ENCODE measurements at places on chromosomes 1 and 21.

DNA sequence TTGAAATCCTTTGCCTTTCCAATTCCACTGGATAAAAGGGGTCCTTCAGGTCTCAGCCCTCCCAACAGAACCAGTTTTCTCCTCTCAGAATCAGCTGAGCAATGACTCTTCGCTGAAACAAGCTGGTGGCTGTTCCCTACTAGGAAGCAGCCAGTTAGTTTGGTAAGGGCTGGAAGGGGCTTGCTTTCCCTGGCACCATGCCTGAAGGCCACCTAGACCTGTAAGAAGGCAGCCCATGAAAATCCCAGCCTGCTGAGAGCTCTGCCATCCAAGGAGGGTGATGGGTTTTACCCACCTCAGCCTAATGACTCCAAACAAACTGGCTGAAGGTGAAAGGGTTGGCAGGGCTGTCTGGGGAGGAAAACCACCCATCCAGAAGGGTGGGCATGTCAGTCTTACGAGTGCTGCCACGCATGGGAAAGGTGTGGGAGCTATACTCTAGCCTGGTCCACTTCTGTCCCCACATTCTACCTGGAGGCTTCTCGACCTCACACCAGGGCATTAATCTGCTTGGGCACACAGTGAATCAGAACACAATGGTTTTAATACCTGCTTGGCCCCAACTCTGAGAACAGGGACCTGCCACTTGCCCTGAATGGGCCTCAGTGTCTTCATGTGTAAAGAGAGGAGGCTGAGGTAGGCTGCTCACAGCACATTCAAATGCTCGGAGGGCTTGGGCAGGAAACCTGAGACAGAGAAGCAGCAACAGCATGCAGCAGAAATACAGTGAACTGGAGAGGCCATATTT is 53.0 kb downstream of the CD46 start:
- H3K4me1 ChIP-seq, result peaks cover 26% of the 10 kb centered on the region
- H3K27ac ChIP-seq, result peak overlapping the region; percentile 92
- H3K27me3 ChIP-seq, result no peaks in the 10 kb centered on the region
- H3K4me3 ChIP-seq, result peak overlapping the region; percentile 12
- DNase-seq, result no peak
- H3K36me3 ChIP-seq, result peaks cover 87% of the 10 kb centered on the region

DNA sequence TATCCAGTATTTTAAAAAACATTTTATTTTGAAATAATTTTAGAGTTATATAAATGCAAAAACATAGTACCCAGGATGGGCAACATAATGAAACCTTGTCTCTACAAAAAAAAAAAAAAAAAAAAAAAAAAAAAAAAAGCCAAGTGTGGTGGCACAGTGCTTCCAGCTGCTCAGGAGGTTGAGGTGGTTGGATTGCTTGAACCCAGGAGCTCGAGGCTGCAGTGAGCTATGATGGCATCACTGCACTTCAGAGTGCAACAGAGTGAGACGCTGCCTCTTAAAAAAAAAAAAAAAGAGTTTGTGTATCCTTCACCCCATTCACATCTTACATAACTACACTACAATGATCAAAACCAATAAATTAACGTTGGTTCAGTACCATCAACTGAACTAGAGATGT is 115.6 kb upstream of the KIF26B start:
- H3K36me3 ChIP-seq, result no peaks in the 10 kb centered on the region
- no peak for DNase-seq
- H3K27me3 ChIP-seq, result no peaks in the 10 kb centered on the region
- H3K4me3 ChIP-seq, result no peak overlapping the region
- no peak overlapping the region for H3K27ac ChIP-seq
- H3K4me1 ChIP-seq, result no peaks in the 10 kb centered on the region

DNA sequence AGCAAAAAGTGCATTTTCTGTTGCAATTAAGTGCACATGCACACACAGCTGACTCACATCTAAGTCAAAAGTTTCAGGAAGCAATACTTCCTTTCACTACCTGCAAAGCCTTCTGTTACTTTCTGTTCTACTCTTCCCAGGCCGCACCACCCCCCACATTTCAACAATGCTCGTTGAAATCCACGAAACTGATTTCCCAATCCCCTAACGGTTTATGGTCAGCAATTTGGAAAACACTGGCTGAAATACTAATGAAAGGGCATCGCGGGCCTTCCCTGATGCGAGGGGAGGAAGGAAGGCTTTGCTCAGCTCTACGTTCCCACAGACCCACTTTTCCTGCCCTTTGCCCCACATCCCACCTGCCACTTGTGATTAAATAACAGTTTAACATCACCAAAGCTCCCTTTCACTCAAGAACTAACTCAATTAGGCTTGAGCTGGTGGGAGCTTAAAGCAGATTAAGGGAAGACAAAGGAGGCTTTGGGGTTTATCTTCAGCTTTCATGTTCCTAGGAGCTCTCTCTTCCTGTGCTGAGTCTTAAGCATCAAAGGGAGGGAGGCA is 243.2 kb upstream of the RAB4A start:
- H3K4me3 ChIP-seq, result no peak overlapping the region
- no peaks in the 10 kb centered on the region for H3K27me3 ChIP-seq
- DNase-seq, result no peak
- H3K27ac ChIP-seq, result peak overlapping the region; percentile 14
- peaks cover 6% of the 10 kb centered on the region for H3K4me1 ChIP-seq

DNA sequence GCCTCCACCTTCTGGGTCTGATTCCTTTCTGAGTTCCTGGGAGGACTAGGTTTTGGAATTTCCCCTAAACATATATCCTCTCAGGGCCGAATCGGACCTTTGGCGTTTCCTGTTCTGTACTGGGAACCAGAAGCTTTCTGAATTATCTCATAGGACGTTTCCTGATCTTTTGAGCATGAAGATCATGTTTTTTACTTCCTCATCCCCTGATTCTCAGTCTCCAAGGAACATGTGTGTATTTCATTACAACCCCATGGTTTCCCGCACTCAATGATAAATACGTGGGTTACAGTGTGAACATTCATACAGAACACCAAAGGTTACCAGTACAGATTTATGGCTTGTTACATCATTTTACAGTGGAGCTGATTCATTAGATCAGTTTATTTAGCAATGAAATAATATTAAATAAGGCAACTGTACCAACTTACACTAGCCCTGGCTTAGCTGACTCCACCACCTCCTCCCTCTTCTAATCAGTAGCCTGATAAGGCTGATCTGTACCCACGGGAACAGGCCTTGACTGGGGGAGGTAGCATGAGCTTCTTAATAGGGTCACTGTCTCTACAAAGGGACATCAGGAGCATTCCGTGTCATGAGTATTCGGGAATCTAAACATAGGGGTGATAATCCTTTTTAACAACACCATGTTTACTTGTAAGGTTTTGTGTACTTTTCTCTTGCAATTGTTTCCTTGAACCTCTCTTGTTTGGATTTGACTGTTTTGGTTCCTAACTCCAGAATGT is 57.8 kb upstream of the ERRFI1 start:
- peak overlapping the region; percentile 35 for H3K27ac ChIP-seq
- no peak overlapping the region for H3K4me3 ChIP-seq
- no peak for DNase-seq
- H3K4me1 ChIP-seq, result peaks cover 1% of the 10 kb centered on the region

- peak overlapping the region; percentile 74 for H3K27ac ChIP-seq
- no peaks in the 10 kb centered on the region for H3K27me3 ChIP-seq
- H3K36me3 ChIP-seq, result no peaks in the 10 kb centered on the region
- H3K4me1 ChIP-seq, result peaks cover 9% of the 10 kb centered on the region
- DNase-seq, result no peak
Observed at GRCh38 chr1:197774466-197775281, 606 bp downstream of the DENND1B start.

DNA sequence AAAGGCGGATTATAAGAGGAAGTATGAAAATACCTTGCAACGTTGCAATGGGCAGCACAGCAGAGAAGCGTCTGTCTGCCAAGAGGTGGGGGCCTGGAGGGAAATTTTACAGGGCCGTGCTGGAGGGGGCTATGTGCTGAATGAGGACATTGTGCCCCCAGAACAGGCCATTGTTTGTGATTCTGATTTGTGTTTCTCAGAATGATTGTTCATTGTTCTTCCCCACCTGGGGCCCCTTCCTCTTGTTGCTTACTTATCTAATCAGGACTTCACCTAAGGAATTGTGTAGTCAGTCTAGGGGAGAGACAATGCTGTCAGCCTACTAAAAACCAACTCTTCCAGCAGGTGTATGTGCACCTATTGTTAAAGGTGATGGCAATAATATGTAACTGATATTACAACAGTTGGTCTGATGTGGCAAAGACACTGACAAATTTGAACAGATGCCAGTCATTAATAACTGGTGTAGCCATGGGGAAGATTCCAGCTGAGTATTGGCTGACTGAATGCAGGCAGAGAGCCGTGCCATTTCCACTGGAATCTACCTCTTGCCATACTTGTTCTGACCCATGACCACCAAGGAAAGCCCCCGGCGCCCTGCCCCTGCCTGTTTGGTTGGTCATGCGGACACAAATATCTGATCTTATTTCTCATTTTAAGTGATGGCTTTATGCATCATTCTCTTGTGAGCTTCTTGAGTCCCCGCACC is 45.2 kb upstream of the PSEN2 start:
- H3K27ac ChIP-seq, result no peak overlapping the region
- H3K4me3 ChIP-seq, result no peak overlapping the region
- no peaks in the 10 kb centered on the region for H3K27me3 ChIP-seq

GRCh38 chr1:229378586-229379367 is 35.9 kb upstream of the CCSAP start:
- no peaks in the 10 kb centered on the region for H3K4me1 ChIP-seq
- no peak for DNase-seq
- H3K36me3 ChIP-seq, result no peaks in the 10 kb centered on the region
- no peak overlapping the region for H3K4me3 ChIP-seq
- H3K27me3 ChIP-seq, result no peaks in the 10 kb centered on the region

GRCh38 chr1:156128654-156129597 is 14.4 kb downstream of the LMNA start:
- no peak for DNase-seq
- peaks cover 62% of the 10 kb centered on the region for H3K4me1 ChIP-seq
- no peaks in the 10 kb centered on the region for H3K27me3 ChIP-seq
- H3K27ac ChIP-seq, result peak overlapping the region; percentile 97
- peaks cover 36% of the 10 kb centered on the region for H3K36me3 ChIP-seq
- H3K4me3 ChIP-seq, result peak overlapping the region; percentile 93

DNA sequence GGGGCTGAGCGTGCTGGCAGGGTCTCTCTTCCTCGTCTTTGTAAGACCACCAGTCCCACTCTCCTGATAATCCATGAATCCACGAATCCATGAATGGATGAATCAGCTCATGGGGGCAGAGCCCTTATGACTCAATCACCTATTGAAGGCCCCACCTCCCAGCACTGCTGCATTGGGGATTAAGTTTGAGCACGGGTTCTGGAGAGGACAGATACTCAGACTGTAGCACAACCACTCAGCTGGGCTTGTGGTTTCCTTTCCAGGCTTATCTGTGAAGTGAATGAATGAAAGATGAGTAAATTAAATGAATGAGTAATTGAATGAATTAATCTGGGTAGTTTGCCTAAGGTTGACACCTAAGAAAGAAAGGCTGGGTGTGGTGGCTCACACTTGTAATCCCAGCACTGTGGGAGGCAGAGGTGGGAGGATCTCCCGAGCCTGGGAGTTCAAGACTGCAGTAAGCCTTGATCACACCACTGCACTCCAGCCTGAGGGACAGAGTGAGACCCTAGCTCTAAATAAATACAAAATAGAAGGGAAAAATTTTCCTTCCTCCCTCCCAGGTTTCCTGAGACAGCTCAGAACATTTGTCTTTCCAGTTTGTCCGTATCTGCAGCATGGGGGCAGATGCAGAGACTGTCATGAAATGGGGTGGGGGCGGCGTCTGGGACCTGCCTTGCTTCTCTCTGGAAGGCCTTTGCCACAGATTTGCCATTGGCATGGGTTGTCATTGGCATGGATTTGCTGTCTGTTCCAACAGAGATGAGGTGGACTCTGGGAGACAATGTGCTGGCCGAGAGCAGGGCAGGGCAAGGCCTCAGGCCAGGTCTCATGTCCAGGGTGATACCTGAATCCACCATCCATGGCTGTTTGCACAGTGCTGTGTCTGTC is 187.7 kb upstream of the C1orf174 start:
- no peak overlapping the region for H3K4me3 ChIP-seq
- H3K27ac ChIP-seq, result no peak overlapping the region
- no peaks in the 10 kb centered on the region for H3K27me3 ChIP-seq

GRCh38 chr1:170530972-170531757 is 801 bp upstream of the GORAB start:
- H3K4me1 ChIP-seq, result peaks cover 5% of the 10 kb centered on the region
- H3K27ac ChIP-seq, result peak overlapping the region; percentile 90
- no peaks in the 10 kb centered on the region for H3K36me3 ChIP-seq
- H3K27me3 ChIP-seq, result no peaks in the 10 kb centered on the region
- peak; percentile 66 for DNase-seq
- peak overlapping the region; percentile 72 for H3K4me3 ChIP-seq

- H3K4me1 ChIP-seq, result no peaks in the 10 kb centered on the region
- H3K27ac ChIP-seq, result no peak overlapping the region
- H3K36me3 ChIP-seq, result no peaks in the 10 kb centered on the region
- no peak for DNase-seq
- no peaks in the 10 kb centered on the region for H3K27me3 ChIP-seq
- no peak overlapping the region for H3K4me3 ChIP-seq
Observed at GRCh38 chr1:86829321-86829720, 84.6 kb downstream of the SELENOF start.

DNA sequence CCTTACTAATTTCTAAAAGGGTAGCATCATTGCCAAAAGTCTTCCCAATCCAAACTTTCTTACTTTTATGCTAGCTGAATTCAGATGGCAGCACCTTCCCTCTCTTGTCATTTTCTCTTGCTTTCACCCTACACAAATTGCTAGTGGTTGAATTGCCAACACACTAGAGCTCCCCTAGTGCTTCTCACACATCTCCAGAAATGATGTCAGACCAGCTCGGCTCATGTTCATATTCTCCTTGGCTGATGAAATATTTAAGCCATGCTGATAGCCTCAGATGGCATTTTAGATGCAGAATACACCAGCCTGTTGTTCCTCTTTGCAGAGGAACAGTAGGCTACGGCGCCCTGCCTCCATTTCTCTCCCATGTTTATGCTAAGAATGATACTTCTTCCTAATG is 256.9 kb downstream of the PTBP2 start:
- H3K27me3 ChIP-seq, result no peaks in the 10 kb centered on the region
- DNase-seq, result no peak
- H3K4me3 ChIP-seq, result no peak overlapping the region
- no peaks in the 10 kb centered on the region for H3K36me3 ChIP-seq
- H3K27ac ChIP-seq, result no peak overlapping the region

GRCh38 chr1:111570781-111571181 is 48.8 kb upstream of the RAP1A start:
- H3K4me3 ChIP-seq, result no peak overlapping the region
- no peaks in the 10 kb centered on the region for H3K4me1 ChIP-seq
- no peak for DNase-seq
- no peak overlapping the region for H3K27ac ChIP-seq
- no peaks in the 10 kb centered on the region for H3K36me3 ChIP-seq

- no peak overlapping the region for H3K27ac ChIP-seq
- H3K36me3 ChIP-seq, result no peaks in the 10 kb centered on the region
- no peaks in the 10 kb centered on the region for H3K27me3 ChIP-seq
- no peak overlapping the region for H3K4me3 ChIP-seq
- no peaks in the 10 kb centered on the region for H3K4me1 ChIP-seq
Observed at GRCh38 chr1:5745800-5746610, 246.2 kb downstream of the NPHP4 start.

GRCh38 chr1:156804572-156805243 is 11.9 kb downstream of the SH2D2A start:
- no peak for DNase-seq
- no peaks in the 10 kb centered on the region for H3K4me1 ChIP-seq
- H3K36me3 ChIP-seq, result peaks cover 15% of the 10 kb centered on the region
- H3K27me3 ChIP-seq, result no peaks in the 10 kb centered on the region
- H3K4me3 ChIP-seq, result no peak overlapping the region
- H3K27ac ChIP-seq, result no peak overlapping the region

Data from ascending aorta (tissue), 2 donors.